ENCODE measurements at places on chromosomes 5 and 9.

GRCh38 chr5:36017004-36017403, 25.8 kb upstream of the UGT3A1 start:
- peak; percentile 43 for DNase-seq

DNA sequence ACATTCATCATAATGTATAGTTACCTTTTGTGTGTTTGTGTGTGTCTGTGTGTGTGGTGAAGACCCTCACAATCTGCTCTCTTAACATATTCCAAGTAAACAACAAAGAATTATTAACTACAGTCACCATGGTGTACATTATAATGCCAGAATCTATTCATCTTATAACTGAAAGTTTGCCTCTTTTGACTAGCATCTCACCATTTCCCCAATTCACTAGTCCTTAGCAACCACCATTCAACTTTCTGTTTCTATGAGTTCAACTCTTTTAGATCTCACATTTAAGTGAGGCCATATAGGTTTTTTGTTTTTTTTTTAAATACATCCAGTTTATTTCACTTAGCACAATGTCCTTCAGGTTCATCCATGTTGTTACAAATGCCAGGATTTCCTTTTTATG, 83.6 kb downstream of the SMC2 start:
- DNase-seq: no peak

DNA sequence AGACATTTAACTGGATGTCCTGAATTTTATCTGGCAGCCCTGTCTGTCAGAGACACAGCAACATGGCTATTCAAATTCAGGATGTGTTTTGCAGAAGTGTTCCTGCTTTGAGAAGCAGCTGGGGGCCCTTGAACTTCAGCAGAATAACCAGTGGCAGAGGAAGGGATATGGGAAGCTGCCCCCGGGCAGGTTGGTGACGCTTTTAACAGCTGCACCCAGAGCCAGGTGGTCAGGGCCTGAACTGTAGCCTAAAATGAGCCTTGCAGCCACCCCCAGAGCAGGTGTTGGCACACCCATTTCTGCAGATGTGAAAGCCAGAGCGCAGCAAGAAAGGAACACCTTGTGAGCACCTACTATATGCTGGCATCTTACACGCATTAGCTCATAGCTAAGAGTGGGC, 128.7 kb upstream of the BOD1 start:
- DNase-seq: no peak

DNA sequence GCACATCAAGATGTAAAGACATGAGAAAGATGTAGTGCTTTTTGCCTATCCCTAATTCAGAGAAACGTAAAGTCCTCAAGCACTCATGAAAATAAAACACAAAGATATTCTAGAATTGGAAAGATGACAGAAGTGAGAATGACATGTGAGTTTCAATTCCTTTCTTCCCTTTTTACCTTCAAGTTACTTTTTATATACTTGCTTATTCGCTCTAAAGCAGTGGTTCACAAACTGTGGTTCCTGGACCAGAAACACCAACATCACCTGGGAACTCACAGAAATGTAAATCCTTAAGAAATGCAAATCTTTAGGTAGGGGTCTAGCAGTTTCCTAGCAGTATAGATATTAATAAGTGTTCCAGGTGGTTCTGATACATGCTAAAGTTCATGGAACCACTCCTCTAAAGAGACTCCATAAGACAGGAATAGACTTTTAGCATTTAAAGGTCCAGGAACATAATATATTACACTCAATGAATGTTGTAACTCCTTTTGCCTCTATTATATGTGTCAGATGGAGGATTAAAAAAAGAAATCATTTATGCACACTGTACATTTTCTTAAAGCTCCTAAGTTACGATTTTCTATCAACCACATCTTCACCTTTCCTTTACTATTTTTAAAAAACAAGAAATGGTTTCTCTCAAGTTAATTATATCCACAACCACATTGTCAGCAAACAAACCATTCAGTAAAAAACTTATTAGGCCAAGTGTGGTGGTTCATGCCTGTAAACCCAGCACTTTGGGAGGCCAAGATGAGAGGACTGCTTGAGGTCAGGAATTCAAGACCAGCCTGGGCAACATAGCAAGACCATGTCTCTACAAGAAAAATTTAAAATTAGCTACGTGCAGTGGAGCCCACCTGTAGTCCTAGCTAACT, 39.9 kb downstream of the ERP44 start:
- DNase-seq: no peak

GRCh38 chr5:139076111-139076510, 122.1 kb downstream of the SIL1 start:
- DNase-seq: no peak

GRCh38 chr5:93300309-93300923, 280.6 kb downstream of the NR2F1-AS1 start:
- no peak for DNase-seq

GRCh38 chr5:93328833-93329232, 252.2 kb downstream of the NR2F1-AS1 start:
- DNase-seq: no peak

- DNase-seq: peak; percentile 30
These were observed 617 bp downstream of the PTPN3 start for GRCh38 chr9:109497226-109498153.

- no peak for DNase-seq
These were observed 85.4 kb upstream of the FSTL4 start for GRCh38 chr5:133697536-133698258.

GRCh38 chr9:36840898-36841536, 193.1 kb downstream of the PAX5 start:
- DNase-seq: peak; percentile 4

GRCh38 chr5:59813761-59814536, 79.6 kb downstream of the PDE4D start:
- DNase-seq: peak; percentile 68

Measured in LNCaP clone FGC (cell line).